ENCODE measurements at places on chromosomes 12 and 14.
A peak's percentile ranks its signal among the peaks of the same experiment; 100 is the strongest.

GRCh38 chr12:116426391-116427136, 132.6 kb upstream of the MAP1LC3B2 start:
- DNase-seq = peak; percentile 68

- DNase-seq = no peak
Measured at GRCh38 chr12:121490401-121491281, 90.2 kb downstream of the KDM2B start.

- DNase-seq = no peak
Measured at GRCh38 chr12:94481734-94482133, 22.1 kb upstream of the CEP83 start.

DNA sequence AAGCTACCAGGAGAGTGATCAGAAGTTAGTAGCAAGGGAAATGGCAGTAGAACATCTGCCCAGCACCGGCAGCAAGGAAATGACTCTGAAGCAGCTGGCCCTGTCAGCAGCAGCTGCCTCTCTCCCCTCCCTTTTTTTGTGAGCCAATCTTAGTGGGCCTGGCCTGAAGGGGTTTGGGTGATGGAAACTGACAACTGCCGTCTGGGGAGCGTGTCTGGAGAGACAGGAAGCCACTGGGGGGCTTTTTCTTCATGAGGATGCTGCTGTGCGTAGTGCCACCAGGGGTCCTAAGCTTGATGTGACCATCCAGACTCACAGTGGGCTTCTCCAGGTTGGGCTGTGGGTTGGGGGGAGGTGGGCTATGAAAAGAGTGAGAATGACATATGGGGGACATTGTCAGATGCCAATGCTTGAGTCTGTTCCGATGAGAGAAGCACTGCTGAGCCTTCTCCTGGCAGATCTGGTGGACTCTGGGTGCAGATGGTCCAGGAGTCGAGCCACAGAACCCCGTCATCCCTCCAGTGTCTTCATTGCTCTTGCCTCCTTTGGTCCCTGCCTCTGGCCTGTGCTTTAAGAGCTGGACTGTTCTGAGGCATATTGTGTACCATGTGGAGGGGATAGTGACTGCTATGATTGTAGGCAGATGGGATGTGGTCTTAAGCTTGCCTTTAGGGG, 87.6 kb upstream of the HIF1A start:
- no peak for DNase-seq

Data from iPS-NIHi11 (cell line).